Camera-type eye (tissue), 1 donor: ENCODE measurements at places on chromosomes 2 and 18. TPM values are rescaled to one million over a fixed set of nuclear protein-coding genes. Genes with fewer than 3 reads are reported as not detected.

NAT8 gene
- not detected for total RNA-seq

SKA1 gene
- total RNA-seq: 2.5 TPM

CYS1 gene
- total RNA-seq: 9.7 TPM

LIMS2 gene
- total RNA-seq: 11.2 TPM

ELP2 gene
- 135 TPM for total RNA-seq

ZFAND2B gene
- total RNA-seq: 22.6 TPM

RTP5 gene
- total RNA-seq: not detected

MROH2A gene
- total RNA-seq: not detected

TEX44 gene
- total RNA-seq: not detected

OR6B2 gene
- total RNA-seq: not detected

YES1 gene
- 118 TPM for total RNA-seq
